Spinal cord (tissue), 10 donors: ENCODE measurements at places on chromosomes 7 and 10. TPM values are rescaled to one million over a fixed set of nuclear protein-coding genes. Genes with fewer than 3 reads are reported as not detected.

- DNase-seq: no peak
Observed at GRCh38 chr10:129605986-129606518, 139.0 kb downstream of the MGMT start.

- no peak for DNase-seq
Observed at GRCh38 chr10:52906046-52906445, 133.5 kb upstream of the MBL2 start.

GRCh38 chr7:30688718-30689221 is 6.5 kb upstream of the CRHR2 start:
- no peak for DNase-seq

DNA sequence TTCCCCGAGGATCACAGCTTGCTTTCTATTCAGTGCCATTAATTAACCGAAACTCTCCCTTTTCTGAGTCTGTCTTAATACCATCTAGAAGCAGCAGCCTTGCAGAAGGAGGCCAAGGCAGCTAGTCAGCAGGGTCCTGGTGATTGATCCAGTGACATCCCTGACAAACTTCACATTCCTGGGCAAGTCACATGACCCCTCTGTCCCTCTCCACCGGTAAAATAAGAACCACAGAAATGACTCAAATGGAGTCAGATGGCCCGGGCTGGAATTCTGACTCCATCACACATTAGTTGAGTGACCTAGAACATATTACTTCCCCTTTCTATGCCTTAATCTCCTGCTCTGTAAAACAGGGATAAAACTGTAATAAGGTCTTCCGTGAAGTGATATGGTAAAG is 17.2 kb upstream of the ACSL5 start:
- no peak for DNase-seq

Gene TACC2
- 107 TPM for polyA plus RNA-seq

Gene NPFFR1
- polyA plus RNA-seq: 1.7 TPM

GRCh38 chr10:69069090-69070042 is 18.5 kb upstream of the SRGN start:
- no peak for DNase-seq

Gene MARVELD1
- polyA plus RNA-seq: 14.3 TPM

- DNase-seq: no peak
Observed at GRCh38 chr7:94395141-94396036, 694 bp downstream of the COL1A2 start.

Gene PPA1
- polyA plus RNA-seq: 175 TPM

DNA sequence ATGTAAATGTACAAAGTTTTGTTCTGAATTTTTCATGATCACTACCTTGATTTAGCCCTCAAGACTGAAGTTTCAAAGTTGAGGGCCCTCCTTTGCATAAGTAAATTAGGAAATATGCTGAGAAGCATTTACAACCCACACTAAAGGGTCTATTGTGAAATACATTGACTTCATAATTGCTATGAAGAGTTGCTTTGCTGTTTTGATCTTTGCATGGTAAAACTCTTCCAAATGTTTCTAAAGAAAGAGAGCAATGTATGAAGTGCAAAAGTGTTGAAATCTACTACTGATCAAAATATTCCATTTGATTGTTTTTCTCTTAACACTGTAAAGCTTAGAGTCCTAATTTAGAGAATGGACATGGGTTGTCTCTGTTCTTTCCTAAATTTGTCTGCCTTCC is 77.2 kb downstream of the C7orf25 start:
- DNase-seq: no peak

Gene PDE1C
- polyA plus RNA-seq: 10.6 TPM

GRCh38 chr7:26425655-26426054 is 134.0 kb downstream of the SNX10 start:
- DNase-seq: no peak

- DNase-seq: no peak
Observed at GRCh38 chr10:129004398-129004797, 462.6 kb upstream of the MGMT start.

- DNase-seq: no peak
Observed at GRCh38 chr10:133096616-133097269, 9.0 kb downstream of the ADGRA1 start.

DNA sequence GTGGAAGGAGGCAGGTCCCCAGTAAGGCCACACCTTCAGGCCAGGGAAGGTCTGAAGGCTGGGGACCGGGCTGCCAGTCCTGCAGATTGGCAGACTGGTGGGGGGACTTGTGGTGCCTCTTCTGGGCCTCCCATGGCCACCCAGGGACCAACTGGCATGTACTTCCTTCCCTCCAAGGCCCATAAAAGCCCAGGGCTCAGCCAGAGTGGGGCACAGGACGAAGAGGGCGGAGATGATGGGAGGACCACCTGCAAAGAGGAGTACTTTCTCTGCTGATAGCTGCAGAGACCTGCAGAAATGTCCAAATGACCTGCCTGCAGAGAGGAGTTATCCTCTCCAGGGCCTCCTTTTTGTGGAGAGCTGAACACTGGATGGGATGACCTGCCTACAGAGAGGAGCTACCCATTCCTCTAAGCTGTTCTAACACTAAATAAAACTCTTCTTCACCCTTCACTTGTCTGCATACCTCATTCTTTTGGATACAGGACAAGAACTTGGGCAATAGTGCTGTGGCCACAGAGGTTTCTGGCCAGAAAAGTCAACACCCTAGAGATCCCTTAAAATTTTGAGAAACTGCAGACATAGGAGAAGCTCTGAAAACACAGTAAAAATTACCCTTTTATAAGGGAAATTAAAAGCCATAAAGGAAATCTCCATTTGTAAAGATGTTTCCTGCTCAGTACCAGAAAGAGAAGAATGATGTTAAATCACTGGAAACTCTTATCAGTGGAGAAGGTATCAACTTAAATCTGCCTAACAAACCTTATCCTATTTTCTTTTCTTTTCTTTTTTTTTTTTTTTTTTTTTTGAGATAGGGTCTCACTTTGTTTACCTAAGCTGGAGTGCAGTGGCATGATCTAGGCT is 20.7 kb upstream of the PRF1 start:
- DNase-seq: no peak

Gene PLEKHS1
- 0.08 TPM for polyA plus RNA-seq

Gene CHRM2
- polyA plus RNA-seq: 10.5 TPM

Gene IFIT5
- 30.9 TPM for polyA plus RNA-seq

DNA sequence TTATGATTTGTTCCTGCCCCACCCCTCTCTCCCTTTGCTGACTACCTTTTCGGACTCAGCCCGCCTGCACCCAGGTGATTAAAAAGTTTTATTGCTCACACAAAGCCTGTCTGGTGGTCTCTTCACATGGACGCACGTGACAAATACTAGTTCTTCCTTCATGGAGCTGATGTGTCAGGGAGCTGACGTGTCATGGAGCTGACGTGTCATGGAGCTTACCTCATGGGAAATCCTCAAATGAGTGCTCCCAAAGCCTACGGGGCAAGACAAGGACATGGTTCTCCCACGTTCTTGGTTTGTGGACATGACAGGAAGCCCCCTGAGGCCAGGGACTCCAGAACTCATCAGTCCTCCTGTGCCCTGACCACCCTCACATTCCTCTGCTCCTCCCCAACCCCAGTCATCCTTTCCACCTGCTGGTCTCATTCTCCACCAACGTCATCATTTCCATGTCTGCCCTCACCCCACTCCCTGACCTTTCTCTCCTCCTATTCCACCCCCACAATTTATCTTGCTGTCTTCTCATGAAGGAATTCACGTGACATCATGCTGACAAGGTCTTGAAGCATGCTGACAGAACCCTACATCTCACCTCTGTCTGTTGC is 261.3 kb downstream of the TCERG1L start:
- no peak for DNase-seq

Gene EPO
- polyA plus RNA-seq: 0.44 TPM

DNA sequence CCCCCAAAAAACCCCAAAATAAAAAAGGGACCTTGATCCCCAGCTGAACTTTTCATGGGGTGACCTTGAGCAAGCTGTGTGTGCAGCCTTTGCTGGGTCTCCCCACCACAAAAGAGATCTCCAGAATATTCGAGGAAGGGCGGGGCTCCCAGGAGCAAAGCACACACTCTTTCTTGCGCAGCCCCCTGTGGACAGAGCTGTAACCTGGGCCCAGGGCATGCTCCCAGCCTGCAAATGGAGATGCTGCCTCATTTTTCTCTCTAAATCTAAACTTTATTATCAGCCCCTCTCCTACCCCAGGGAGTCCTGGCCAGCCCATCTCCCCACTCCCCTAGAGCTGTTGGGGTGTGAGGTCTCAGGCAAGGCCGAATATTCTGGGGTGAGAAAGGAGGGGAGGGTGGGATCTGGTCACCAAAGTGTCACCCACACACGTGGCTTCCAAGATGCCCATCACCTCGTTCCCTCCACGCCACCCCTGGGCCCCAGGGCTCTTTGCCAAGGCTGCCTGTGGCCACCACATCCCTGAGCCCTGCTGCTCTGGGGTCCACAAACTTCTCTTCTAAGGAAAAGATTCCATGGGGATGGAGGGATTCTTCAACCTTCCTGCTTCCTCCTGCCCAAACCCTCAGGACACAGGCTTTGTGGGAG is 1.7 kb upstream of the CALML3 start:
- DNase-seq: no peak

- DNase-seq: no peak
Observed at GRCh38 chr7:131931370-131931769, 374.9 kb upstream of the PODXL start.

- DNase-seq: no peak
Observed at GRCh38 chr7:5508698-5509097, 85.1 kb upstream of the TNRC18 start.

DNA sequence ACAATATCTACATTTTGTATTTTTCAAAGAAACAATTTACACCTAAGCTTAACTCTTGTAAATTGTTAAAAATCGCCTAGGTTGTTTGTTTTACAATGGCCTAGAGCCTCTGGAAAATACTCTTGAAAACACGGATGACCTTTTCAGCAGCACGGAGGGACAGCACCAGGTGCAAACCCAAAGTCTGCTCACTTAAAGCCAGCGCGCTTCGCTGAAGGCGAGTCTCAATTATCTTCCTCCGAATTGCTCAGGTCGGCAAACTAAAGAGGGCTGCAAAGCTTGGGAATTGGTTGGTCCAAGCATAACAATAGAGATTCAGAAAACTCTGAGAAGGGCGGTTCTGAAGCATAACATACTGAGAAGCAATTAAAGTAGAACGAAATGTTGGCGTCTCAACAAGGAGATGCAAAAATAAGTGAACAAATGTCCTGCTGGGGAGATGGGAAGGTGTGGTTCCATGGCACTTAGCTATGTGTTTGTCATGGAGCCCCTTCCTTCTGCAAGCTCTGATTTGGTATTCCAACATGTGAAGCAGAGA is 139.9 kb upstream of the PITRM1 start:
- no peak for DNase-seq

GRCh38 chr7:28458732-28459131 is 46.4 kb downstream of the CREB5 start:
- DNase-seq: no peak
